ENCODE measurements at places on chromosomes 4 and X. TPM values are rescaled to one million over a fixed set of nuclear protein-coding genes. Genes with fewer than 3 reads are reported as not detected.

- DNase-seq: no peak
- H3K4me1 ChIP-seq: no peaks in the 10 kb centered on the region
- no peak overlapping the region for H3K4me3 ChIP-seq
- H3K36me3 ChIP-seq: no peaks in the 10 kb centered on the region
- H3K27me3 ChIP-seq: no peaks in the 10 kb centered on the region
Measured at GRCh38 chr4:167606551-167606950, 372.3 kb upstream of the SPOCK3 start.

GRCh38 chr4:8189551-8190466 is 9.3 kb upstream of the SH3TC1 start:
- H3K27ac ChIP-seq: no peak overlapping the region
- H3K27me3 ChIP-seq: peaks cover 8% of the 10 kb centered on the region
- peaks cover 9% of the 10 kb centered on the region for H3K4me1 ChIP-seq
- no peak for DNase-seq

DNA sequence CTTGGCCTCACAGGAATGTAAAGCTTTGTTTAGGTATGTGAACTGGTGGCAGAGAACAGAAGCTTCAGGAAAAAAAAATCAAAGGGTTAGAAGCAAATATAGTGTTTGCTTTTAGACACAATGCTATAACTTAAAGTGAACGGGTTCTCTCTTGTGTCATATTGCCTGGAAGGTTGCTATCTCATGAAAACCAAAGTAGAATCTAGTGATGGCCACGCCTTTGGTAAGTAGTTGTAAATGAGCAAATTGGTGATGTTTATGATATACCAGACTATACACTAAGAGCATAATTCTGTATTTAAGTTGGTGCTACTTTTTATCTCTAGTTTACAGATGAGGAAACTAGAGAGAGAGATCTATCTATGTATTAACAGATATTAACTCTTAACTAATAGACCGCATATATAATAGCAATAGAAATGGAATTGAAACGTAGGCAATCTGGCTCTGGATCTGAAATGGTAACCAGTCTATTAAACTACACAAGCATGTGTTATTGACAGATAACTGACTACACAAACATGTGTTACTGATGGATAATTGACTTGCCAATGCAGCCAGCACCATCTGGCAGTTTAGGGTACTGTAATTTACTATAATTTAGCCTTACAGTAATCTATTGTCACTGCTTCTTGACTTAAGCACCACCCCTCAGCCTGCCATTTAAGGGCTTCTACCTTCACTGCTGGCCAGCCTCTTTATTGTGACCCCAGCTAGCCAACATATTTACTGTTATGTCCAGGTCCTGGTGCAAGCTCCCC is 40.8 kb downstream of the HCCS start:
- DNase-seq: no peak
- no peak overlapping the region for H3K27ac ChIP-seq
- no peak overlapping the region for H3K4me3 ChIP-seq
- no peaks in the 10 kb centered on the region for H3K27me3 ChIP-seq
- no peaks in the 10 kb centered on the region for H3K36me3 ChIP-seq
- no peaks in the 10 kb centered on the region for H3K4me1 ChIP-seq

DNA sequence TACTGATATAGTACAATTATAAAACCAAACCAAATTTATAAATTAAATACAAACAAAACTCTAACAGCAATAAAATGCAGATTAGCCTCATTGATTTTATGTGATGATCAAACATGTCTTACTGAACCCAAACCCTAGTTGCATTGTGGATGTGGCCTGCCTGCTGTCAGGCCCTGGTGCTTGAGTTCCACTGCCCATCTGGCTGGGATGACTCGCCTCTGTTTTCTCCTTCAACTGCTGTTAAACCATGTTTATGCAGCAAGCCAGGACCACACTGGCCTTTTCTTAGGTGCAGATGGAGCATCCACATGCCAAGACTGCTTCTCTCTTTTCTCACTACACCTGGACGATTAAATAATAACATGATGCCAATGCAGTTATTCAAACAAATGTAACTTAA is 22.6 kb downstream of the NAP1L5 start:
- H3K36me3 ChIP-seq: peaks cover 18% of the 10 kb centered on the region
- H3K4me1 ChIP-seq: peaks cover 15% of the 10 kb centered on the region
- H3K4me3 ChIP-seq: no peak overlapping the region
- H3K27ac ChIP-seq: peak overlapping the region; percentile 18

Gene SLC10A6
- not detected for total RNA-seq
